ENCODE measurements at places on chromosomes 2 and 18.

- DNase-seq, result no peak
Observed at GRCh38 chr2:170022692-170023091, 155.3 kb upstream of the MYO3B start.

- DNase-seq, result no peak
Observed at GRCh38 chr2:6353669-6354068, 512.0 kb downstream of the CMPK2 start.

DNA sequence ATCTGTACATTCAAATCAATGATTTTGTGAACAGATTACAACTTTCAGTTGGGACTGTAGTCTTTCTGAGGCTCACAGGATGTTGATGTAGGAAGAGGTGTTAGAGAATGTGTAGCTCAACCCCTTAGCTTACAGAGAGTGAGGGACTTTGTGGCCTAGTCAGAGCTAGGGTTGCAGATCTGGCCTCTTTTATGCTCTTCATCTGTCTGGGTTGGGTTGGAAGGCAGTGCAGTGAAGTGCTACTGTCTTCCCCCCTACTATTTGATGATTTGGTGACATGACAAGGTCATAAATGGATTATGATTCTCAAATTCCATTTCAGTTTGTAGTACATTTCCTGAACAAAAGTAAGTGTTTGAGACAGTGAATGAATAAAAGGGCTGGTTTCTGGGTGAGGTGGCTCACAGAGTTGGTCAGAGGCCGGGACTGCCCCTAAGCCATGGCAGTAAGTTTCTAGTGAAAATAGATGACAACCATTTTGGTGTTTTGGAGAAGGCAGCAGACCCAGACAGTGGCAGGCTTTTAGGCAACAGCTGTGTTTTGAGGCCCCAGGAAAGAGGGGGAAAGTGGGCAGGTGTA, 21.6 kb downstream of the MAP4K4 start:
- DNase-seq, result no peak

- no peak for DNase-seq
Observed at GRCh38 chr18:52288403-52289004, 51.5 kb upstream of the DCC start.

DNA sequence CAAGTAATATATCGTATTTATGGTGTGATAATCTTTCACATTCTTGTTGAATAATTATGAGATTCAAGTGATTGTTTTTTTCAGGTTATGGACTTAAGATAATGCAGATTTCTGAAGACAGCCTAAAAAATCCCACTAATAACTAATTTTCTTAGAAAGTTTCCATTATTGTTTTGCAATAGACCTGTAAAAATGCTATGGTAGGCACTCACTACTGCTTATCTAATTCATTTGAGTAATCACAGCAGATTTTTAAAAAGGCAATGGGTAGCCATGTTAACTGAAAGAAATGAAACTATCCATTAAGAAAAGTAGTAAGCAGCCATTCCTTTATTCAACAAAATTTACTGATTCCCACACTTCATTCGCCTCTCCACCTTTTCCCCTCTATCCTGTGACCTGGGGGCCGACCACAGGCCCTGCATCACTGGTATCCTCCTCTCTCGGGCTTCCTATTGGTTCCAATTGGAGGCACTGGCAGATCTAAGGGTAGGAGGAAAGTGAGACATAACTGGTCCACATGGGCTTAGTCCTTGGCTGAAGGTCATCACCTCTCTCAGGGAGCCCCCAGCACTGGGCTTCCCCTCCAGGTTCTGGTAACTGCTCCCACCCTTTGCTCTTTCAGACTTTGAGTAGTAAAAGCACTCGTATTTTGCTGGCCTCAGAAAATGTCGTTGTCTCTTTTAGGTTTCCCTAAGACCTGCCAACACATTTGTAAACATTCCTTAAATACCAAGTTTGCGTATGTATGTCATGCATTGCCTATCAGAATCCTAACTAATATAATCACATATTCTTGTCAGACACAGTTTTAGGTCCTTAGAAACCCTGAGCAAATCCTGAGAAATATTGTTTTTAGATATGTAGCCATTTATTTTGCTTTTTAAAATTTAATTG, 18.5 kb downstream of the RBMS1 start:
- no peak for DNase-seq

DNA sequence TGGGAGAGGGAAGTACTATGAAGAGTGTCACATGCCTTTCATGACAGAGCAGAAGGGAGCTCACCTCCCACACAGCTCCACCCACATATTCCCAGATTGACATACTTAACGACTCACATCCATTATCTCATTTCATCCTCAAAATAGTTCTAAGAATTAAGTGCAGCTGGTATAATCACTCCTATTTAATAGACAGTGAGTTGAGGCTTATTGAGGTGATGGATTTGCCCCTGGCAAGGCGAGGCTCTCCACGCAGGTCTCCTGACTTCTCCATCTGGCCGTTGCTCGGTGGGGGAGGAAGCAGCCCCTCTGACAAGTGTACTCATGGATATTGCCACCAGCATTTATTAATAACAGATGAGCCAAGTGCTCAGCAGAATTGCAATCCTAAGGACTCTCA, 81.4 kb downstream of the TGOLN2 start:
- DNase-seq, result no peak

DNA sequence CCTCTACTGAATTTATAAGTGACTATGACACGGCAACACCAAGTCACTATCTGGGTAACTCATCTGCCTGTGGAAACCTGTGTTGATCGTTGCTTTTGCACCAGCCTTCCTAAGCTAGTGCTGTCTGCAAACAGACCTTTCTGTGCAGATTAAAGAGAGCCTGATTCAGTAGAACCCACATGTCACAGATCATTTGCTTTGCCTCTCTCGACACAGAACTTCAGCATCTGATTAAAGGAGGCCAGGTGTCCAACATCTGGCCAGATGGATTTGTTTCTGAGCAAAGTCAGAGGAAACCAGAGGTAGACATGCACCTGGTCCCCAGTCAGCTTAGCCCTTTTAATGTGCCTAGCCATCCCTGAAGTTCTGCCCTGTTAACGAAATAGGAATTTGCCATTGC, 15.0 kb upstream of the TTR start:
- no peak for DNase-seq

- DNase-seq, result no peak
Observed at GRCh38 chr2:185807351-185807750, 68.7 kb downstream of the FSIP2 start.

DNA sequence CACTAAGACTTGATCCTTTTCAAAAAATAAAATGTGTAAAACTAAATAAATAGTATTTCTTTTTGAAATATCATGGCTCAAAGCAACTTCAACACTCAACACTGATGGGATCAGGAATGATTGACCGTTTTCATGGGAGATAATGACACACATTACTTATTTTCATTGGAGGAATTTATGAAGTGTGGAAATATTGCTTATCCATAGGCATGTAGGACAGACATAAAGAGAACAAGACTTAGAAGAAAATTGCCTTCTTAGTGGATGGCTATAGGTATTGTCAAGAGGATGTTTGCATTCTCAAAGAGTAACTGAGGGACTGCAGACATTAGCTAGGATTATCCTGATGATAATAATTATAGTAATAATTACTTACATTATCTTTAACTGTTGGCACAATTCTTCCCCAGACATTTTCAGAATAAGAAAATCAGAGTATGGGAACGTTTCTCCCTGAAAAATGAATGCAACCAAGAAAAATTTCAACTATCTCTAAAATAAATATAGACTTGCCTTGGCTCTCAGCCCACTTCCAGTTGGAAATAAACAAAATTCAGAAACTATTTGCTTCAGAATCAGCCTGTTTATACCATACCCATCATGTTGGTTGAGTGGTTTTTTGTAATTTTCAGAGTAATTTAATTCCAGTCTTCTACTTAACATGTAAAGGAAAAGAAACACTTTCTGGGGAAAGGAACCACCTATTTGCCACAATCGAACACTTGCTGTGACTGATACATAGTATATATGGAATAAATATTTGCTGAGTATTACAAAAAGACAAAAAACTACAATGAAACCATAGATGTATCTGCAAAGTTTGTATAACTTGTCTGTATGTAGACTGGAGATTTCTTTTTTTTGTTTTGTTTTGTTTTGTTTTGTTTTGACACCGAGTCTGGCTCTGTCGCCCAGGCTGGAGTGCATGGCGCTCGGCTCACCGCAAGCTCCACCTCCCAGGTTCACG, 165.7 kb downstream of the TMX3 start:
- no peak for DNase-seq

- no peak for DNase-seq
Observed at GRCh38 chr2:39431592-39432316, 5.3 kb downstream of the MAP4K3 start.

DNA sequence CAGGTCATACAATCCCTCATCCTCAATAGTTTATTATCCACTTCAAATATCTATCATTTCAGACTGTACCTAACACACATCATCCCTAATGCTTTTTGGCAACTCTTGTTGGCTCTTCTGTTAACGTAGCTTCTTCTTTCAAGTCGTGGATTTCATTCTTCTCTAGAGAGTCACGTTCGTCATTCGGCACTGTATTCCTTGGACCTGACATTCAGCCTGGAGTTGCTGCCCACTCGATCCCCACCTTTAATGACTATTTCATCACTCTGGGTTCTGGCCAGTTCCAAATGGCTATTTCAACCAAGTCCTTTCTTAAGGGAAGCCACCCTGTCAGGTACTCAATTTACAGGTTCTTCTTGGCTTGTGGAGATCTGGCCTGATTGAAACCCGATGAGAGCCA, 192.2 kb upstream of the RASGRP3 start:
- DNase-seq, result no peak

DNA sequence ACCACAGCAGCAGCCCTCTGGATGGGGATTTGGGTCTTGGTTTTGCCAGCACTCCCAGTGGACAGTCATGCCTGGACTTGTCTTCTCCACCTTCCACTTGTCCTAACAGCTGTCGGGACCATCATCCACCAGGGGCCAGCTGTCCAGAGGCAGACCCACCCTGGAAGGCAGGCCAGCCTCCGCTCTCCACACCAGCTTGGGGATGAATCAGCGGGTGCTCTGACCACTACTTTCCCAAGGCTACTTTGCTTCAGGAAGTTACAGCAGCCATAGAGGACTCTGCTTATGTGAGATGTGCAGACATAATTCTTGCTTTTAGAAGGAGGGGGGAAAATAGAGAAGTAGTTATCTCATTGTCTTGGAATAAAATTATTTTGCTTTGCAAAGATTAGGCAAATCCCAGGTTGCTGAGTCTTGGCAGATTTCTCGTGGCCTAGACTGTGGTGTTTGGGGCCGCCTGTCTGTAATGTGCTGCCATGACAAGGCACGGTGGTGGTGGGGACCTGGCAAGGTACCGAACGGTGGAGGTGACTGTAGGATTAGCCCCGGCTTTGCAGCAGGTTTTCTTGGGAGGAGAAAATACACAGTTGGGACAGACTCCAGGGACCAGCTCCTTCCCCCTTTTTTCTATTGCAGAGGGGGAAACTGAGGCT, 148.7 kb downstream of the AGAP1 start:
- no peak for DNase-seq

DNA sequence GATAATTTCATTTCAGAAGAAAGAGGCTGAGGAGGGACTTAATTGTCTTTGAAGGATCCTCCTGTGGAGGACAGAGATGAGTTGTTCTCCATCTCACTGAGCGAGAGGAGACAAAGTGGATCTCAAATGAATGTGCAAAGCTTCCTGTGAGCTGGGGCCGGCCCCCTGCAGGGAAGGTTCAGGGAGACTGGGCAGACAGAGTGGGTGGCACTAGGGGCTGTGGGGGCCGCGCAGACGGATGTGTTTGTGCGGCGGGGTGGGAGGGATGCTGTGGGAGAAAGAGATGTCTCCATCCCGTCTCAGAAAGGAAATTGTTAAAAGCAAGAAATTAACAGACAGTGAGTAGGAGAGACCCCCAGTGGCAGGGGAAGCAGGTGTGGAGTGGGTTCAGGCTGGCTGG, 29.1 kb downstream of the KLHL29 start:
- no peak for DNase-seq

DNA sequence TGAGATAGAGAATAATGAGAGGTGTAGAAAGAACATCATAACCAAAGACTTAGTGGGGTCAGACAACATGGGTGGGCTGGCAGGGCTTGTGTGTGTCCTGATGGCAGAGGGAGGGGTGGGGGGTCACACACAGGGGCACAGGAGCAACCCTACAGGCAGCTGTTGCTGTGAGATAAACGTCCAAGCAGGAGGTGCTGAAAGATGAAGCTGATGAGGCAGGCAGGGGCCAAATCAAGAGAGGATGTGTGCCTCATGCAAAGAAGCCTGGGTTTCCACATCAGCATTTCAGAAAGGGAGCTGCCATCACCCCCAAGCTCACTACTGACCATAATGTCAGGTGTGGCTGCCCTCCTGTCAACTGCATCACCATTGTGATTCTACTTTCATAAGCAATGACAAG, 16.0 kb upstream of the SKA1 start:
- DNase-seq, result no peak

DNA sequence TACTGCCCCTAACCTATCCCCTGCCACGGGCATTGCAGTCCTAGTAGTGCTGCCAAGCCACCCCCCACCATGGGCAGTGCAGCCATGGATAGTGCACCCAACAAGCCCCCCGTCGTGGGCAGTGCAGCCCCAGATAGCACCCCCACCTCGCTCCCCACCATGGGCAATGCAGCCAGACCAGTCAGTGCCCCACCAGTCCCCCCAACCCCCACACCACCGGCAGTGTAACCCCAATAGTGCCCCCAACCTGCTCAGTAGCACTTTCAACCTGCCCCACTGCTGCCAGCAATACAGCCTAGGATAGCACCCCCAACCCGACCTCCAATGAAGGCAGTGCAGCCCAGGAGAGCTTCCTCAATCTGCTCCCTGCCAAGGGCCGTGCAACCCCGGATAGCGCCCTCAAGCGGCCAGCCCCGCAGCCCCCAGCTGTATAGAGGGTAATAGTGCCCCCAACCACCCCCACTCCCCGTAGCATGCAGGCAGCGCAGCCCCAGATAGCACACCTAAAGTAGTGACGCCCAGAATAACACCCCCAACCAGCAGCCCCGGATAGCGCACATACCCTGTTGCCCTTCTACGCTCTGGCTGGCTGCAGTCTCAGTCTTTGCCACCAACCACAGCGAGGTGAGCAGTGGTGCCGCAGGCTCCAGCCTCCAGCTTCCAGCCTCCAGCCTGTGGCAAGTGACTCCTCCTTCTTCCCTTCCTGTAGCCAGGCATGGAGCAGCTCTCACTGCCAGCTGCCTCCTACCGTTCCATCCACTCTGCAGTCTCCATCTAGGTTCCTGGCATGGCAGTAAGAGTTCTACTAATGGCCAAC, 45.4 kb upstream of the ANKRD62 start:
- DNase-seq, result no peak

DNA sequence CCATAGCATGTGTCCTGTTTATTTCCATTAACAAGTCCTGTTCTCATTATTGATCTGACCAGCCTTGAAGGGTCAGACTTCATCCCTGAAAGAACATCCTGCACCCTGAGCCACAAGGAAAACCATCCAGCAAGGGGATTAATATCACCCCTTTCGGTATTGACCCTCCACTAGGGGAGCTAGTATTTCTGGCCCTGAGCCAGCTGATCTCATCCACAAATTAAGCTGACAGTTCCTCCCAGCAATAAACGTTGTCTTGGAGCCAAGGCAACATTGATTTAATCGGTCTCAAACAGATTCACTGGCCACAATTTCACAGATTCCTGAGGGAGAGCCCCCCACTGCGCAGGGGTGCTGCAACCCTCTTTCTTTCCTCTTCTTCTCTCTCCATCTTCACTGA, 353.1 kb upstream of the FANCL start:
- no peak for DNase-seq
